ENCODE measurements at places on chromosomes 2 and 18. TPM values are rescaled to one million over a fixed set of nuclear protein-coding genes. Genes with fewer than 3 reads are reported as not detected.

Gene EMX1
- total RNA-seq, result not detected

- H3K27ac ChIP-seq, result no peak overlapping the region
- no peaks in the 10 kb centered on the region for H3K36me3 ChIP-seq
- peak; percentile 70 for DNase-seq
- H3K4me3 ChIP-seq, result no peak overlapping the region
- H3K4me1 ChIP-seq, result peaks cover 41% of the 10 kb centered on the region
Observed at GRCh38 chr2:207502577-207503198, 27.1 kb upstream of the CREB1 start.

- H3K4me3 ChIP-seq, result no peak overlapping the region
- no peaks in the 10 kb centered on the region for H3K36me3 ChIP-seq
- H3K27me3 ChIP-seq, result peaks cover 7% of the 10 kb centered on the region
Observed at GRCh38 chr2:25201265-25201664, 32.9 kb upstream of the POMC start.

DNA sequence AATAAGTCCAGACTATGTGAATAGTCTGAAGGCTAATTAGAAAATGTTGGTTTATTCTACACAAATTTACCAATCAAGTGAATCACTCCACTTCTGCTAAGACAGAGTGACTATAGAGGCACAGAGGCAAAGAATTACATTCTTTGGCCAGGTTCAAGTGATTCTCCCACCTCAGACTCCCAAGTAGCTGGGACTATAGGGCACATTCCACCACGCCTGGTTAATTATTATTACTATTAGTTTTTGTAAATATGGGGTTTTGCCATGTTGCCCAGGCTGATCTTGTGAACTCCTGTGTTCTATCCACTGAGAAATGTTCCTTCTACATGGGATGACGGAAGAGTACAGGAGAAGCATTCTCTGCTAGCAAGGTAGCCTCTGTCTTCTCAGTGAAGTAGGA, 37.6 kb upstream of the PSME4 start:
- H3K27me3 ChIP-seq, result no peaks in the 10 kb centered on the region
- H3K36me3 ChIP-seq, result no peaks in the 10 kb centered on the region
- no peak overlapping the region for H3K27ac ChIP-seq

Gene MARCHF4
- not detected for total RNA-seq

DNA sequence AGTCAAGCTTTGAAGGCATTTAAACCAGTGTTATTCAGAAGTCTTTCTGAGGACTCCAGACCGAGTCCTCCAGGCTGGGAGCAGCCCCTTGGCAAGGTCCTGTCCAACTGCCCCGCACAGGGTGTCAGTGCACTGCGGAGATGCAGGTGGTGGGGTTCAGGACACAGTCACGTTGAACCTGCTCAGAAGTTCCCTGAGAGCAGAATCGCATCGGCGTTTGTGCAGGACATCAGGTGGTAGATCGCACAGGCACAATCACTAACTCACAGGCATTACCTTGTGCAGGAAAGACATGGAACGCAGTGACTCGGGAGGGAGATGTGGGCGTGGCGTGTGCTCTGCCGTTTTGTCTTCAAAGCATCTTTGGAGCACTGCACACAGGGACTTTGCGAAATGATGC, 10.4 kb downstream of the COPS9 start:
- H3K4me1 ChIP-seq, result no peaks in the 10 kb centered on the region
- no peak for DNase-seq
- peaks cover 41% of the 10 kb centered on the region for H3K36me3 ChIP-seq
- H3K27me3 ChIP-seq, result no peaks in the 10 kb centered on the region

DNA sequence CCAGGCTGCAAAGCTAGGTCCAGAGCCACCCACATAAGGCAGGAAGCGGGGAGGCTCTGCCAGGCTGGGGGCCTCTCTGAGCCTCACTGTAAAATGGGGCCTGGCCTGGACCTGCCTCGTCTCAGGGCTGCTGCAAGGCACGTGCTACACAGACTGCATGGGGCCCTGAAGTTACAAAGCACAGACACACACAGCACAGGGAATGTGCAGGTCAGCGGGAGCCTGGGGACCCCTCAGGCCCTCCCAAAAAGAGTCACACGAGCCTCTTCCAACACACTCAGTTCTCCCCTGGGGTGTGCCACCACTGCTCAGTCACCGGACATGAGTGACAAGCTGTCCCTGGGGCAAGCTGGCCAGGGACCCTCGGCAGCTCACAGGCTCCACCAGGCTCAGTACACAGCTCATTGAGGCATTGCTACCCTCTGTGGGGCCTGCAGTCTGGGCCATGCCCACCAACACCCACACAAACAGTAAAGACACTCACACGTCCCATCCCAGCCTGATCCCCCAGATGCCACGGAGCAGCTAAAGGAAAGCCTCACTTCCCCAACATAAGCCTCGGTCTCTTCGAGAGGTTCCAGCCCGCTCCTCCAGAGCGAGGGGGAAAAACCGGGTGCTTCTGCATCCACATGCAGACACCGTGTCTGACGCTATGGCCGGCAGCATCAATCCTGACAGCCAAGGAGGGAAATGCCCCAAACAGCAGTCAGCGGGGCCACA, 33.7 kb downstream of the BOK start:
- no peak for DNase-seq
- no peak overlapping the region for H3K4me3 ChIP-seq
- no peak overlapping the region for H3K27ac ChIP-seq
- peaks cover 80% of the 10 kb centered on the region for H3K36me3 ChIP-seq

- no peak overlapping the region for H3K27ac ChIP-seq
- H3K27me3 ChIP-seq, result no peaks in the 10 kb centered on the region
- no peak for DNase-seq
Observed at GRCh38 chr2:101974663-101975062, 17.1 kb upstream of the IL1R2 start.

DNA sequence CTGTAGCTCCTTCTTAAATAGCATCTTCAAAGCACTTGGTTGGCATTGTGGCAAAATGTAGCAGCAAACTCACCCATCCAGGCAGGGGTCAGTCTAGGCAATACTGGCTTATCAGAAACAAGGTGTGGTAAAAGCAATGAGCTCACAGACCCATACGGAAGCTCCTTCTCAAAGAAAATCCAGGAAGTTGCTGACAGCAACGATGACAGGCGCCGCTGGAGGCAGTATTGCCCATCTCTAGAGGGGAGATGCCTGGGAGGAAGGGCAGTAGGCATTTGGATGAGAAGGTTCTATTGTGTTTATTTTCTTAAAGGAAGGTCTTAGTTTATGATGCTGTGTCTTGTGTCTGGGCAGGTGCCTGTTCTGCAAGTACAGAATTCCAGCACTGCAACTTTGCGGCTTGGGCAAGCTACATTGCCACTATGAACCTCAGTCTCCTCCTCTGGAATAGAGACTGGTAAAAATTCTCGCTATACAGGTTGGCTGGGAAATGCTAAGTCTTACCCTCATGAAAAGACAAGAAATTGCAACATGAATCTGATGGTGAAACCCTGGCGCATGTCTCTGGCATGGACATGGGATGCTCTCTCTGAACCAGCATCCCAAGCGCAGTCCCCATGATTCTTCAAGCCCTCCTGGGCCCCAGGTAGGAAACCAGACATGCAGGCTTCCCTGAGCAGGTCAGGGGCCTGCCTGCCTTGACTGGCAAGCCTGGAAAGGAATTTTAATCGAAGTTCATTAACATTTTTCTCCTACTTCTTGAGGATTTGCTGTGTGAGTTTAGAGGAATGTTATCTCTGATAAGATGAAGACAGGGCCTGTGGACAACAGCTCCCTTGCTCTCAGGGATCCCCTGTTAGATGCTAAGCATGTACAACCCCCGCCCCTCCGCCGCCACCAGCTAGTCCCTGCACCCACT, 156.0 kb downstream of the TFCP2L1 start:
- DNase-seq, result no peak
- H3K36me3 ChIP-seq, result no peaks in the 10 kb centered on the region
- H3K27ac ChIP-seq, result no peak overlapping the region
- no peaks in the 10 kb centered on the region for H3K4me1 ChIP-seq
- H3K27me3 ChIP-seq, result no peaks in the 10 kb centered on the region

Gene RND3
- total RNA-seq, result 43.6 TPM

GRCh38 chr2:158893026-158893425, 75.4 kb upstream of the TANC1 start:
- no peaks in the 10 kb centered on the region for H3K4me1 ChIP-seq
- no peaks in the 10 kb centered on the region for H3K27me3 ChIP-seq
- DNase-seq, result no peak

DNA sequence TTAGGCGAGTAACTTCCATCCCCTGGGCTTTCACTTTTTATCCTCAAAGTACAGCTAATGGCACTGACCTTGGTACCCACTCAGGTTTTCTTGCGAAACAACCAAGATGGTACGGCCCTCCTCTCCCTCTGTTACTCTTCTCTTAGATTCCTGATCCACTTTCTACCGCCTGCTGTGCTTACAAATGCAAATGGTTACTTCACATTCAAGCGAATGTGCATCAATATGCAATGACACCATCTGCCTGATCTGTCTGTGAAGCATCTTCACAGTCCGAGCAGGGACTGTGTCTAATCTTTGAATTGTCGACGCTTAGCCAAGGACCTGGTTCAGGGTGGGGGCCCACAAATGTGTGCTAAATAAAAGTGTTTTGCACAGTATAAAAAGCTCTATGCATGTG, 112.2 kb downstream of the TRIB2 start:
- no peaks in the 10 kb centered on the region for H3K27me3 ChIP-seq
- DNase-seq, result no peak
- no peaks in the 10 kb centered on the region for H3K36me3 ChIP-seq
- no peak overlapping the region for H3K4me3 ChIP-seq

Gene GCG
- total RNA-seq, result not detected

DNA sequence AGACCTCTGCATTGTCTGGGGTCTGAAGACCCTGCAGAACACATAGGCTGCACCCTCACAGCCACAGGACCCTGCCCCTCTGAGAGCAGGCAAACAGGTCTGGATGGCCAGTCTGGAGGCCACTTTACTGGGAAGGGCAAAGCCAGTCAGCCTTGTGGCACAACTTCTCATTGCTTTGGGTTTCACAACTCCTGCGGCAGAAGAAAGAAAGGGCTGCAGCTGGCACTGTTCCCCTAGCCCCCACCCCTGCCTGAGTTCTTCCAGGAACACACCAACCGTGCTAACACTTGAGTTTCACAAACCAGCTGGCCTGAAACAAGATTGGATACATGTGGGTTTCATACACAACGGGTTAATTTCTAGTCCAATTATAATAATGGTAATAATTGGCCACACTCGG, 276.5 kb upstream of the MGAT5 start:
- no peaks in the 10 kb centered on the region for H3K27me3 ChIP-seq
- no peaks in the 10 kb centered on the region for H3K36me3 ChIP-seq
- no peak overlapping the region for H3K27ac ChIP-seq
- no peak for DNase-seq
- H3K4me1 ChIP-seq, result peaks cover 19% of the 10 kb centered on the region

Gene DNPEP
- total RNA-seq, result 44.9 TPM
